ENCODE measurements at places on chromosomes 16 and 17. TPM values are rescaled to one million over a fixed set of nuclear protein-coding genes. Genes with fewer than 3 reads are reported as not detected.

DNA sequence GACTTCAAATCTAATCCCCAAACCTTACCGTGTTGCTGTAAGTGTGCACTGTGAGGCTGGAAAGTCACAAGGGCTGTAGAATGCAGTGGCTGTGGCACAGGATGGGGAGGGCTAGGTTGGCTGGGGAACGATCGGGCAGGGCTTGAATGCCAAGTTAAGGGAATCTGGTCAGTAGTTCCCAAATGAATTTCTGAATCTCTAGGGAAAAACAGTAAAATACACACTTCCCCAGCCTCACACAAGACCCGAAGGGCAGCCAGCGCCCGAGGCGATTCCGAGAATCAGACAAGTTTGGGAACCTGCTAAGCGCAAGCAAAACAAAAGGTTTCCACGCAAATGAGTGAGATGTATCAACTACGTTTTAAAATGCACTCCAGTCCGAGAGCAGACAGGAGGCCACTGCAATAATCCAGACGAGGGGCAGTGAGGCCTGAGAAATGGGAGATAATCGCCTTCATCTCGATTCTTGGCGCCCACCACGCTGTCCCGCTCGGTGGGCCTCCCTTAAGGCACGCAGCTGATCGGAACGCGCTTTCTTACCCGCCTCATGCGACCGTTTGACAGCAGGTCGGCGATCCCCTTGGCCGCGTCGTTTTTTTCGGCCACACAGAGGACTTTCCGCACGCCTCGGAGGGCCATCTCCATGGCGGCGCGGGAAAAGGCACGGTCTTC lies 599 bp downstream of the TOP3A start:
- peak; percentile 66 for DNase-seq

- no peak for DNase-seq
Measured at GRCh38 chr17:59416184-59416583, 84.7 kb downstream of the YPEL2 start.

DNAI2 gene
- total RNA-seq = not detected

DNA sequence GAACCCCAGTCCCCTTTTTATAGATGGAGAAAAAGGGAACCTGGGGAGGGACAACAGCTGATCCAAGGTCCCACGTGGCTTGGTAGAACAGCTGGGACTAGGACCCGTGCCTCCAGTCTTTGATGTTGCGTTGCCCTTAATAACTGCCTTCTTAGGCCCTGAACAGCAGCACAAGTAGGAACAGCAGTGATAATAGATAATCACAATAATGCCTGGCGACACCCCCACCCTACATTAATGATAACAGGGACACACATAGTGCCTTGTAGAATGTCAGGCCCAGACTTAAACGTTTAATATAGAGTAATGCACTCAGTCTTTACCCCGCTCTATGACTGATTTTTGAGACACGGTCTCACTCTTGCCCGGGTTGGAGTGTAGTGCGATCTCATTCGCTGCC lies 96.4 kb downstream of the ABCC6 start:
- no peak for DNase-seq

GRCh38 chr16:25063102-25063501 lies 47.9 kb upstream of the ARHGAP17 start:
- no peak for DNase-seq

LRRC59 gene
- 50.3 TPM for total RNA-seq

DNA sequence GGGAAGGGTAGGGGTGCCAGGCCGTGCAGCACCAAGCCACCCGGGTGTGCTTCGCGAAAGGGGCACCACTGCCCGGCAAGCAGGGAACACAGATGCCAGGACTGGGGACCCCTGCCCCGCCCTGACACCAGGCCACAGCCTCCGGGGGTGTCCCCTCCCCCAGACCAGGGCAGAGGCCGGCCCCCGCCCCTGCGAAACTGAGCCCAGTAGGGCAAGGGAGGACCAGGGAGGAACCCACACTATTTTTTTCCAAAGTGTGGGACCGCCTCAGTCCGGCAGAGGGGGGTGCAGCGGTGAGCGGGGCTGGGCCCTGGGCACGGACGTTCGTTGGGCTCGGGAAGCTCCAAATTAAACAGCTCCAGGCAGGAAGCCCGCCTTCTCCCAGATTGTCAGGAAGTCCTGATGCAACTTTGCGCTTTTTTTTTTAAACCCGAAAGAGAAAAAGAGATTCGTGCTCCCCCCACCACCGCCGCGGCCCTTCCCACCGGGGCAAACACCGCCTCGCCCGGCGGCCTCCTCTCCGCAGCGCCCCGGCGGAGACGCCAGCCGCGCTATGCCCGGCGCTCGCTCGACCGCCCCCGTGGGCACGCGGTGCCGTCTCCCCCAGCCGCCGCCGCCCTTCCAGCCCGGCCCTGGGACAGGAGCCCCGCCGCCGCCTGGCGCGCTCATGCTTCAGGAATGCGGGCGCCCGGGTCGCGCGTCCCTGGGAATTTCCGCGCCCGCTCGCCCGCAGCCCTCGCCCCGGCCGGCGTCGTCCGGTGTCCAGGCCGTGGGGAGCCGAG lies 755 bp downstream of the PIEZO1 start:
- DNase-seq = peak; percentile 69

DNA sequence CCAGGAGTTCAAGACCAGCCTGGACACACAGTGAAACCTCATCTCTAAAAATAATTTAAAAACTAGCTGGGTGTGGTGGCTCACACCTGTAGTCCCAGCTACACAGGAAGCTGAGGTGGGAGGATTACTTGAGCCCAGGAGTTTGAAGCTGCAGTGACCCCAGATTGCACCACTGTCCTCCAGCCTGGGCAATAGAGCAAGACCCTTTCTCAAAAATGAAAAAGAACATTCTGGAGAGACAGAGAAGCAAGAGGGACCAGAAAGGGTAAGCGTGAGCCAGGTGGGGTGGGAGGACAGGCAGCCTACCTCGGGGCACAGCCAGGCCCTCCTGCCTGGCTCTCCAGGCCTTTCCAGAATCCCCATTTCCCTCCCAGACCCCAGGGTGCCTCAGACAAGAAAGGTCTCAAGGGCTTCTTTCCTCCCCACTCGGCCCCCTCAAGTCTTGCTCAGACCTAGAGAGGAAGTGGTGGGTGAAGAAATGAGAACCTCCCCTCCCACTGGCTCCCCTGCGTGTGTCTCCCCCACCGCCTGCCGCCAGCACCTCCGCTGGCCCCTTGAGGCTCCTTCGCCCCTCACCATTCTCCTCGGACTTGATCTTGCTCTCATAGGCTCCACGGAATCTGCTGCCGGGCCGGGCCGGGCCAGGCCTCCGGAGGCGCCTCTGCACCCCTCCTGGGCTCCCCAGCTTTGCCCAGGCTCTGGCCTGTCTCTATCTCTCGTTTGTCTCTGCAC lies 503 bp downstream of the C16orf54 start:
- no peak for DNase-seq

CFAP119 gene
- total RNA-seq = 1.8 TPM

DNA sequence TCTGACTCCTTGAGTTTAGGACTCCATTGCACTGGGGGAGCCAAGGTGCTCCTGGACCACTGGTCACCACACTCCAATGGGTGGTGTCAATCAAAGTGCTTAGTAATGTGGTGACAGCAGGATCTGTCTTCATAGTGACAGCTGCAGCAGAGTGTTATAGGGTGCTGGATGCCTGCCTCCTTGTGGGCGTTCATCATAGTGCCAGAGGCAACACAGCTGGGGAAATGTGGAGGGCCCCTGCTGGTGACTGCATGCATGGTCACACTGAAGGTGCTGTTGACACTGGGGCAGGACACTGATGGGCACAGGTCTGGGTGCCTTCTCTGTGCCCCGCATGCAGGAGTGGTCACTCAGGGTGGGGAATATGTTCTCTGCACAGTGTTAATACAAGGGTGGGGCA lies 177.5 kb upstream of the CDH8 start:
- DNase-seq = no peak

DNA sequence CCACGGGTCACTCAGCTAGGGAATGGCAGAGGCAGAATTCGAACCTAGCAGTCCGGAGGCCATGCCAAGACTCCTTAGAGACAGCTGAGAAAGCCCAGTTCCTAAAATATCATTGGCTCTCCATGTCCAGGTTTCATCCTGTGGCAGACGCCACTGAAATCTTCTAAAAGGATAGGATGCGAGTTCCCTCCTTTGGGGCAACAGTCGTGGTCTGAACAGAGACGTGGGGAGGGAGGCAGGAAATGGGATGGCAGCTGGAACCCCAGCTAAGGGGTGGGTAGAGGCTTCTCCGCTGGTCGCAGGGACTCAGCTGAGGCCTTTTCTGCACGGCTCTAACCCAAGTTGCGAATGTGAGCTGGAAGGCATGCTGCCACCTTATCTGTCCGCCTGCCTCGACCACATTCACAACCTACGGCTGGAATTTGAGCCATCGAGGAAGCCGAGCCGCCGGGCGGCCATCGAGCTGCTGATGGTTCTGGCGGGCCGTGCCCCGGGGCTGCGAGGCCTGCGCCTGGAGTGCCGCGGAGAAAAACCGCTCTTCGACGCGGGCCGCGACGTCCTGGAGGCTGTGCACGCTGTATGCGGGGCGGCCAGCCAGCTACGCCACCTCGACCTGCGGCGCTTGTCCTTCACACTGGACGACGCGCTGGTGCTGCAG lies 1.9 kb upstream of the HSF4 start:
- peak; percentile 59 for DNase-seq

SUZ12 gene
- 11.1 TPM for total RNA-seq

HOXB6 gene
- 0.72 TPM for total RNA-seq

DNA sequence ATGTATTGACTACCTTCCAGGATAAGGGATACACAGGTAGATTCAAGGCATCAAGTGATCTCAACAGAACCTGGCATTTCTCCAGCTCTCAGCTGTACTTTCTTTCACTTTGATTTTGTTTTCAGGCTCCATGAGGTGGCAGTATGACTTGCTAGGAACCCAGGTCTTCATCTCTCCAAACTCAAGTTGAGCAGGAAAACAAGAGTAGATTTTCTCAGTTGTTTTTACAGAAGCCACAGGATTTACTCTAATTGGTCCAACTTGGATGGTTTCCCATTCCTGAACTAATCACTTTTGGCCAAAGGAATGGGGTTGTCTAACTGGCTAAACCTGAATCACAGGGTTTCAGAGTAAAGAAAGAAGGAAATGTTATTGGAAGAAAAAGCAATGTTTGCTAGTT lies 146.6 kb downstream of the TRIM37 start:
- no peak for DNase-seq

TANC2 gene
- 19.1 TPM for total RNA-seq

- DNase-seq = no peak
Measured at GRCh38 chr17:40615841-40616476, 31.7 kb downstream of the SMARCE1 start.

GRCh38 chr16:74462361-74462760 lies 41.1 kb upstream of the CLEC18B start:
- DNase-seq = no peak

GRCh38 chr16:1961651-1962067 lies 2.3 kb downstream of the NDUFB10 start:
- no peak for DNase-seq

GRCh38 chr16:50899951-50900350 lies 158.1 kb downstream of the CYLD start:
- DNase-seq = no peak

GRCh38 chr17:70642059-70642458 lies 472.7 kb downstream of the KCNJ2 start:
- no peak for DNase-seq

GRCh38 chr17:67456889-67457288 lies 79.8 kb downstream of the PITPNC1 start:
- DNase-seq = no peak

SLC6A2 gene
- 0.18 TPM for total RNA-seq

DNA sequence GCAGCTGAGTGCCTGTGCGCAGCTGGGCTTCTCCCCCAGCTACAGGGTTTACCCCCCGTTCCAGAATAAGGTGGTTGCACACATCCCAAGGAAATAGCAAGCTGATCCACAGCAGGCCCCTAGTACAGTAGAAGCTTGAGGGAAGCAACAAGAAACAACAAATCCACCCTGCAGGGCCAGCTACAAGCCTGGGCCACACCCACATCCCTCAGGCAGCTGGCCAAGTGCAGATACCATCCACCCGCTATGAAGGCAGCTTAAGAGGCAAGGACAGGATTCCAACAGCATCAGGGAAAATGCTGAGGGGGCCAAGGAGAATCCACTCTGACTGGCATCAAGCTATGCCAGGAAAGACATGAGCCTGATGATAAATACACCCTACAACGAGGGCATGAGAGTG lies 66.9 kb upstream of the RCVRN start:
- peak; percentile 65 for DNase-seq

GRCh38 chr17:1915889-1916288 lies 86.1 kb downstream of the RPA1 start:
- peak; percentile 28 for DNase-seq

GRCh38 chr17:7922845-7923628 lies 6.6 kb downstream of the KCNAB3 start:
- peak; percentile 90 for DNase-seq

SOX9 gene
- 11.7 TPM for total RNA-seq

EVI2A gene
- 9.4 TPM for total RNA-seq

DNA sequence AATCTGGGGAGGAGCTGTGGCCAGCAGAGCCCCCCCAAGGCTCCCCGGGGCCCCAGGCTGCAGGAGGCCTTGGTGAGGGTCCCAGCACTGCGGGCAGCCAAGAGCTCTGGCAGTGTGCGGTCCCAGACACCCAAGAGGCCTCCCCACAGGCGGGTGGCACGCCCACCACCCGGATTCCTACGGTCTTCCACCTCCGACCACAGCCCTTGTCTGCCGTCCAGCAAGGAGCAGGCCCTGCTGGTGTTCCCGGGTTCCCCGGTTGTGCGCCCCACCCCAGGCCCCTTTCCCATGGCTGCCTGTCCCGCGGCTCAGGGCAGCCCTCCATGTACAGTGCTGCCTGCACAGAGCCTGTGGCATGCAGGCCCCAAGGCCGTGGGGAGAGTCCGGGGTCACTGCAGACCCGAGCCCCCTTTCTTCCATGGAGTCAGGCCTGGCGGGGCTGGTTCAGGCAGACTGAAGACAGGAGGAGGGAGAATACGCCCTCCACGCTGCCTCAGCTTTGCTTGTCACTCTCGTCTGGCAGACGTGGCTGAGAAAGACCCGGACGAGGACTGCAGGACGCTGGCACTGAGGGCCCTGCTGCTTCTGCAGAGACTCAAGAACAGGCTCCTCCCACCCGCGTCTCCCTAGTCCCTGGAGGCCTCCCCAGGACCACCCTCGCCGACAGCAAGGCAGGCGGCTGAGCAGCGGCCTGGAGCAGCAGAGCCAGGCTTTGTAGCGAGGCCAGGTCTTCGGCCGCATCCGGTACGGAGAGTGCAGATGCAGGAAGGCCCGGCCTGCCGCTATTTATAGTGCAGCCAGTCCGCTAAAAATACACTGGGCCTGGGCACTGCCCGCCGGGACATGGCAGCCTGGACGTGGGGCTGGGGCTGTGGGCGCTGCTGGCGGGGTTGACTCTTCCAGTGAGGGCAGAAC lies 16.4 kb downstream of the TELO2 start:
- peak; percentile 84 for DNase-seq

PGAP6 gene
- total RNA-seq = 48.1 TPM

DNA sequence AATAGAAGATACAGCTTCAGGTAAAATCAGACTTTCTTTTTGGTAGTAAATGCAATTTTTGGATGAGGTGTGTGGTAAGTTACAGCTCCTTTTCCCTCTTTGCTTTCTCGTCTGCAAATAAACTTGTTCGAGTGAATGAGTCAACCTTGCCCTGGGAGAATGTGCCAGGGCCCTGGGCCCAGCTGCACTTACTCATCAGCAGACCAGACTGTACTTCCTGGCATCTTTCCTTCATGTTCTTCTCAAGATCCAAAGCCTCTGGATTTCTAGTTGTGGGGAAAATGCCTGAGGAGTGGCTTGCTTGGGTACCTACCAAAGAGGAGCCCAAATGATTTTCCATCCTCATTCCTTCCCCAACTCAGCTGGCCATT lies 5.4 kb upstream of the G6PC1 start:
- no peak for DNase-seq
